Stimulated activated CD8-positive, alpha-beta memory T cell treated with anti-CD3 and anti-CD28 coated beads, Interleukin-4, amount 100 ng/mL, for 1 hour (primary cell): ENCODE measurements at places on chromosomes 3 and 15.

DNA sequence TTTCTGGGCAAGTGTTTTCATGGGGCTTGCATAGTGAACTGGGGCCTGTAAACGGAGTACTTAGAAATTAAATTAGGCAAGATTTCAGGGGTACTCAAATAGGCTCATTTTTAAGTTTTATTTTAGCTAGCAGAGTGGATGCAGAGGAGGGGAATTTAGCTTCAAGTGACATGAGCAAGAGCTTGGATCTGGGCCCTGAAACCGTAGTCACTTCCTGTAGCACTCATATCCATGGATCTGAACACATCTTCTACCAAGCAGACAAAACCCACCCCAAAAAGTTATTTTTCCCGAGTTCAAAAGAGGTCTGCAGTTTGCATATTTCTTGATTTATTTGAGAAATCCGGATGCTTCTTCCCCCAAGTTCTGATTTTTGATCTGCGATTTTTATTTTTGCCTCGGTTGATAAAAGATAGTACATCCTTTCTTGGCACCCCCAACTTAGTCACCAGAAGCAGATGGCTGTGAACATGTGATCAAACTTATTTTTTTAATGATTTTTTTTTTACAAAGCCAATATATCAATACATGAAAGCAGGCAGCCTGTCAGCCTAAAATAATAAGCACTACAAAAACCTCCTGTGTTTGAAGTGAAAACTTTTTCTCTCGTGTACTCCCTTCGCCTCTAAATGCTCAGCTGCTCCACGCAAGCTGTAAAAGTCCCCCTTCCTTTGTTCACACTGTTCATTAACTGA is 36.6 kb upstream of the STT3B start:
- no peak for DNase-seq

DNA sequence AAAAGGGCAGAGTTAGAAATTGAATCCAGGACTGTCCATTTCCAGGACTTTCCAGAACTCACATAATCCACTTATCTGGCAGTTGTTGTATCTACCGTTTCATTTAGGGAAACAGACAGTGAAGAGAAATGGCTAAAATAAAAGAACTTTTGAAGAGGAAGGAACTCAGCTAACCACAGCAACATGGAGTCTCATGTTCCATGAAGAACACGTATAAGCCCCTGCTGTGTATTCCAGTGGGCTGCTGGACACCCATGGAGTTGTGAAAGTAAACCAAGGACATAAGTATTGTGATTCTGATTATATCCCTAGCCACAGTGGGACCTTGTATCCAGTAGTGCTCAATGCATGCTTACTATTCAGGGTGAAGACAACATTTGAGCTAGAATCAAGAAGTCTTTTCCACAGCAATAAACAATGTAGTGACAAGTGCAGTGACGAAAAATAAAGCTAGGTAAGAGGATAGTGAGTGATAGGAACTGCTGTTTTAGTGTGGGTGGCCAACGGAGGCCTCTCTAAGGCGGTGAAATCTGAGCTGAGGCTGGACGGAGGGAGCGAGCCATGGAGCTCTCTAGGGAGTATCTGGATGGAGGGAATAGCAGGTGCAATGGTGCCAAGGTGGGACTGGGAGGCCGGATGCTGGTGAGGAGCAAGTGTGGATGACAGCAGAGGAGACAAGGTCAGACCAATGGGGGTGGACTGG is 26.8 kb upstream of the TRH start:
- no peak for DNase-seq

DNA sequence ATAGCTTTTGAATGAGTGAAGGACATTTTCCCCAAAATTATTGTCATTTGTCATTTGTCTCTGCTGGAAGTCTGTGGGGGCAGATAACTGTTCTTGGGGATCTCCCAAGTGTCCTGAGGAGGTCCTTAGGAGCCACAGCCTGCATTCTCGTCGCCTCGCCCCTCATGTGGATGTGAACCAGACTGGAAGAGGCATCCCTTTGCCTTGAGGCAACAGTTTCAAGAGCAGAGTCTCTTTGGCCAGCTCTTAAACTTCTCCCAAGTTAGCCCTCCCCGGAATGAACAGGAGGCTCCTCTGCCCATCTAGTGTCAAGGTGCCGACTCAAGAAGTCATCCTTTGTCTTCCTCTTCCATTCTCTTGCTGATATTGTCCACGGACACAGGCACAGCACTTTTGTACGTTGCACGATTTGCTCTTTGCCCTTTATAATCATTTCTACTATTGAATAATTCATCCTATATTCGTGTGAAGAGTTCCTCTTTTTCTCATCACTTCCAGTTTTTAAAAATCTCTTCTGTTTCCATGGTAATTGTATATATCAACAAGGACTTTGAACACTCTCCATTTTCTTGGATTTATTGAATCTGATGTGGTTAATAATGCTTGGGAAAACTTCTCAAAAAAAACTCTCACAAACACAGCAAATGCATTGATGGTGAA is 40.8 kb upstream of the CD47 start:
- DNase-seq = no peak

DNA sequence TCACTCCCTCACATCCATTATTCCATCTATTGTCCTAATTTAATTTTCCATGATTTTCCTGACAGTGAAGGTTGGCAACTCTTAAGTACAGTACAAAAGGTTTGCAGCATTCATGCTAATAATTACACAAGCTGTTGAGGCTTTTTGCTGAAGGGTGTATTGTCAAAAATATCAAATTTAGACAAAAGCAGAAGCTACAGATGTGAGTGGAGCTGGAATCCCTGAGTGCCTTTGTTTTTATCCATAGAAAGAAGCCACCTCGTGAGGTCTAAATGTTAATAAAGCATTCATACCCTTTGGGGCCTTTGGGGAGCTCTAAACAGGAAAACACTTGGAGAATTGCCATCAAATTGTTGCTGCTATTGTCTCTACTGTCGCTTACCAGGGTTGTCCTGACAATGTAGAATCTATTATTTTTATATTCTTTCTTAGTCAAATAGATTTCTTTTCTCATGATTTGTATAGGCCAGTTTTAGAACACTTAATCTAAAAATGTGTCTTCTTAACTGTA is 185.8 kb upstream of the ROBO1 start:
- no peak for DNase-seq

- no peak for DNase-seq
Measured at GRCh38 chr3:140180603-140181002, 245.6 kb downstream of the CLSTN2 start.
